Activated CD4-positive, alpha-beta T cell treated with anti-CD3 and anti-CD28 coated beads for 24 hours (primary cell): ENCODE measurements at places on chromosomes 11 and 22.
A peak's percentile ranks its signal among the peaks of the same experiment; 100 is the strongest.

DNA sequence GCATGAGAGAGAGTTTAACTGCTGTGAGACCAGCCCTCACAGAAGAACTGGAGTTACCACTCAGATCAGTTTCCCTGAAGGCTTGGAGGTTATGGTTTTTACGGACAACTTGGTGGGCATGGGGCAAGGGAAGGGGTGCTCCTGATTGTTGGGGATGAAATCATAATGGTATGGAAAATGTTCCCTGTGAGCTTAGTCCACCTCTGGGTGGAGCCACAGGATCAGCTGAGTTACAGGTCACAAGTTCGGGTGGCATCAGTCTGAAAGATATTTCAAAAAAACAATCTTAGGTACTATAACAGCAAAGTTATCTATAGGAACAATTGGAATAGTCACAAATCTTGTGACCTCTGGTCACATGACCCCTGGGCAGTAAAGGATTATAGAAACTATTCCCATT, 162.9 kb downstream of the DLG2 start:
- no peak for DNase-seq

DNA sequence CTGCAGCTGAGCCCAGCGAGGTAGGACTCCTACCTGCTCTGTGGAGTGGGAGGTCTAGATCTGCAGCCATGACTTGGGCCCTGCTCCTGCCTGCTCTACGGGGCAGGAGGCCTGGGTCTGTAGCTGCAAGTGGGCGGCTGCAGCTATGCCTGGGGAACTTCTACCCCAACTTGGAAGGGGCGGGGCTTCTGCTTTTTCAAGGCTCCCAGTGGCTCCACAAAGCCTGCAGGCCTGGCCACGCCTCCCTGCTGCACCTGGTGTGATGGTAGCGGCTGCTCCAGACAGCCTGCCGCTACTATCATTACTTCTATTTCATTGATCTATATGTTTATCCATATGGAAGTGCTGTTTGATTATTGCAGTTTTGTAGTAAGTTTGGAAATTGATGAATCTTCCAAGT, 121.2 kb downstream of the NELL1 start:
- DNase-seq, result no peak

GRCh38 chr11:78921509-78921908, 346.8 kb upstream of the NARS2 start:
- DNase-seq, result no peak

- DNase-seq, result no peak
These were observed 118.1 kb downstream of the BBOX1 start for GRCh38 chr11:27158456-27159334.

DNA sequence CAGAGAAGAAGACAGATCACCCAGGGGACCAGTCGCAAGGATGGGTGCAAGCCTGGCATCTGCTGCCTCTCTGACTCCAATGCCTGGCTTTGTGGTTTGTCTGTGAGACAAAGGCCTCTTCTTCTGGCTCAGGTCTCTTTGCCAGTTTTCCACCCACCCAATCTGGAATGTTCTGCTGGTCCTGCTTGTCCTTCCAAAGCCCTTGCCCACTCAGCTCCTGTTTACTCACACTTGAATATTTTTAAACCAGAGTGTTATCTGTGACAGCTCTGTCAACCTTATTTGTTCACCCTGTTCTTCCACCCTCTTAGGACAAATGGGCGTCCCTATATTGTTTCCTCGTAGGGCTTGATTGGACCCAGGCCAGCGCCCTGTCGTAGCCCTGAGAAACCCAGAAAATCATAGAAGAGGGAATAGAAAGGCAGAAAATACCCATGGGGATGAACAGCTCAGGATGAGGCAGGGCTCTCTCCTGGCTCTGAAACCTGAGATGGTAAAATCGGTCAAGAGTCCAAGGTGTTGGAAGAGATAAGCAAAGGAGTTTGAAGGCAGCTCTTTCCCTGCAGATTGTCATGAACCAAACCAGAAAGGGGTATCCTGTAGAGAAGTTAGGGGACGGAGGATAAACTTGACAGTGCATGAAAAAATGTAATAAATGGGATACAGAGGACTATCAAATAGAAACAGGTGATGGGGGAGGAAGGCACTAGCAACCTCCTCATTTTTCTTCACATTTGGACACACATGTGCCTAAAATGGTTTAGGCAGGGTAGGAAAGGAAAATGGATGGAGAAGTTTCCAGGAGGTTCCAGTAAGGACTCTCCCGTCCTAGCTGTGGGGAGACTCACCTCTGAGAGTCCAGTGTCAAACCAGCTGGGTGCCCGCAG, 651 bp downstream of the CRYAB start:
- no peak for DNase-seq

DNA sequence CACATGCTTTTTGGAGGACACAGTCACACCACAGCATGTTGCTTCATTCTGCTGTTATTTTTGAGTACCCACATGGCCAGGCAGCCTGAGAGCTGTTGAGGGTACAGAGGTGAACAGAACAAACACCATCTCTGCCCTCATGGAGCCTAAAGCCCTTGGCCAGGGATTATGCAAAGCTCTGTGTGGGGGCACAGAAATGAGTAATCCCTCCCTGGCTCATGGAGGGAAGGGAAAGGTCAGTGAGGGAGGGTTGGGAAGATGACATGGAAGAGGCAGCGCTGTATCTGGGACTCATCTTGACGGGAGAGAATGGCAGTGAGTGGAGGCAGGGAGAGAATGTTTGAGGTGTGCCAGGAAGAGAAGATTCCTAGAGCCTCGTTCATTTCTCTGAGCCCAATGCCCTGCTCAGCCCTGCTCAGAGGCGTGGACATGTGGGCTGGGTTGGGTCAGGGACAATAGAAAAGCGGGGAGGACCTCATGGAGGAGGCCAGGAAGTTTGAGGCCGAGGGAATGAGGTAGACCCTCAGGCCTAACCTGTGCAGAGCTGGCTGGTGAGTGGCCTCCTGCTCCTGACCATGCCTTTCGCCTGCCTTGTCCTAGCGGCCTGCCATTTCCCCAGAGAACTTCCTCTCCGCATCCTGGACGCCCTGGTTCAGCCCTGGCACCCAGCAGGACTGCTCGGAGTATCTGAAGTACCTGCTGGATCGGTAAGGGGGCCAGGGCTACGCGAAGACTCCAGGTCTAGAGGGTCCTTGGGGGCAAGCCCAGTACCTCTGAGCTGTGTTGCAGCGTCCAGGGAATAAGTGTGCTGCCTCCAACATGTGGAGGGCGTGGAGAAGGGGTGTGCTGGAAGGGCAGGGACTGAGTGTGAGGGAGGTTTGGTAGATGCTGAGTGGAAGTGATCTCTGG, 19.8 kb downstream of the USP35 start:
- no peak for DNase-seq

- DNase-seq, result no peak
These were observed 156.5 kb upstream of the SOX6 start for GRCh38 chr11:16512899-16513241.

GRCh38 chr22:46292732-46293131, 3.9 kb upstream of the GTSE1 start:
- no peak for DNase-seq

- DNase-seq, result no peak
These were observed 917 bp downstream of the RPS6KA4 start for GRCh38 chr11:64359712-64360445.

- DNase-seq, result no peak
These were observed 624 bp upstream of the DNAJB7 start for GRCh38 chr22:40862537-40862936.

GRCh38 chr22:32267011-32267410, 11.9 kb upstream of the SLC5A4 start:
- DNase-seq, result no peak

GRCh38 chr22:27195094-27195493, 537.7 kb downstream of the MIAT start:
- no peak for DNase-seq

GRCh38 chr11:1561955-1562354, 10.1 kb downstream of the DUSP8 start:
- DNase-seq, result no peak

- DNase-seq, result no peak
These were observed 34.4 kb downstream of the PRMT3 start for GRCh38 chr11:20421946-20422345.

DNA sequence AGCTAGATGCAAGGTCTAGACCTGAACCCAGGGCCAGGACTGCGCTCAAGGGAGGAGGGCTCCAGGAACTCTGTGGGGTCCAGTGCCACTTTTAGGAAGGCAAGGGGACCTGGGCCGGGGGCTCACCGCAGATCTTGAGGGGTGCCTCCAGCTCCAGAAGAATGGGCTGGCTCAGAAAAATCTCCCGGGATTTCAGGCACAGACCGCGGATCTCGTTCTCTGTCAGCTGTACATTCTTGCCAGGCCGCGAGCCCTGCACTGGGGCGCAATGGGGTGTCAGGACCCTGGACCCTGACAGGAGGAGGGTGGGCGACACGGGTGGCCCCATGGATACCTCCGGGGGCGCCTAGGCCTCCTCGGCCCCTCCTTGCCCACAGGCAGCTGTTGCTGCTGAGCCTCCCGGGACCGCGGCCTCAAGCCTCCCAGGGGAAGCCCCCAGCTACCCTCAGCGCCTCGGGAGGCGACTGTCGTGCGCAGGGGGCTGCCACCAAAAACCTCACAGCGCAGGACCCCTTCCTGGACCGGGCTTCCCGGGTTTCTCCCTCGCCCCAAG, 640 bp downstream of the PPP1CA start:
- DNase-seq, result no peak

DNA sequence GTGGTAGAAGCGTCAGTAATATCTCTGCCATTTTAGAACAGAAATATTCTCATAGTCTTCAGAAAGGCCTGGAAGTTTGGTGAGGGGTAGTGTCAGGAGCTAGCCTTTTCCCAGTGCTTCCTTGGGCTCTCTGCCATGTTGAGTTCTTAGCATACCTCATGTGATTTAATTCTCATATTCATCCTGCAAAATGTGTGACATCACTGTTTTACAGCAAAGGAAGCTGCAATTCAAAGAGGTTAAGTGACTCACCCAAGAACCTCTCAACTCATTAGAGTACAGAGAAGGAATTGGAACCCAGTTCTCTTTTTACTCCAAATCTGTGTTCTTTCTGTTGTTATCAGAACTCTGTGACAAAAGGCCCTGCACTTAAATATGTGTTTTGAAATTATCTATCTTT, 72.1 kb downstream of the RNF169 start:
- no peak for DNase-seq

GRCh38 chr11:90229791-90230190, 6.9 kb upstream of the CHORDC1 start:
- DNase-seq, result no peak

DNA sequence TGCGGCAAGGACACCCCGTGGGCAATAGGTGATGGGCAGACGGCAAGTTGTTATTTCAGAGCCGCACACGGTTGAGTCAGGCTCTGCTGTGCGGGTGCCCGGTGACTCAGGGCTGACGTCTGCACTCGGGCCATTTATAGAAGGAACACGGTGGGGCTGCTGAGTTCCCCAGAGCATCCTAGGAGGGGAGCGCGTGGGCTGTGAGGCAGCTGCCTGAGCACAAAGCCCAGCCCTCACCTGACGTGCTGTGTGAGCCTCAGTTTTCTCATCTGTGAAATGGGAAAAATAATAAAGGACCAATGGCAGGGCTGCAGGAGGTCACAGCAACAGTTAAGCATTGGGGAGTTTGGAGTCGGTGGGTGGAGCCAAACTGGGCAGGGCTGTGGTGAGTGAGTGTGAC, 11.3 kb upstream of the RHOD start:
- no peak for DNase-seq

DNA sequence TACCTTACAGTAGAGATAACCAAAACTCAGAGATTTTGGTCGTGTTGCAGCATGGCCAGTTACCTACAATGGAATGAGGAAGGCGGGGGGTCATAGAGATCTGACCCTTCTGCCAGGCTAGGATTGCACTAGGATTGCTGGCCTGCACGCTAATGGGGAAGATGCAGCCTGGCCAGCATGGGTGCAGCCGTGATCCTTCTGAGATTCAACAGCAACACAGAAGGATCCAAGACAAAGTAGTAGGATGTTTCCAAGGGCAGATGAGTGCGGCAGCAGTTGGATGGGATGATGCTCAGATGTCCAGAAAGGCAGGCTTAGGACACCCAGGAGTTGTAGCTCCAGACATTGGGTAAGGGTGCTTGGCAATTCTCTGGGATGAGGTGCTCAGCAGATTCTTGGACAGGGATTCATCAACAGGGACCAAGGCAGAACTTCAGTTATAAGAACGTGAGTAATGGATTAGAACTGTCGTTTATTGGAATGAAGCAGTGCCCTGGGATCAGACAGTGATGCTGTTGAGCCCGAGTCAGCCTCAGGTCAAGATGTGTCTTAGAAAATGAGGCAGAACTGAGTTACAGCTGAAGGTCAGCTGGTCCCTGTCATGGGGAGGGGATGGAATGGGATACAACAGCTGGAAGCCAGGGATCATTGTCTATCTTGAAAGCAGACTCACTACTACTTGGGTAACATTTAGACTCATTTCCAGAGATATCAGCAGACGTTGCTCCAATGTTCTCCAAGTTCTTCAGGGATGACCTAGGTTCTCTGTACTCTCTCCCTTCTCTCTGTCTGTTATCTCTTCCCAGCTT, 71.0 kb downstream of the PARVA start:
- no peak for DNase-seq

DNA sequence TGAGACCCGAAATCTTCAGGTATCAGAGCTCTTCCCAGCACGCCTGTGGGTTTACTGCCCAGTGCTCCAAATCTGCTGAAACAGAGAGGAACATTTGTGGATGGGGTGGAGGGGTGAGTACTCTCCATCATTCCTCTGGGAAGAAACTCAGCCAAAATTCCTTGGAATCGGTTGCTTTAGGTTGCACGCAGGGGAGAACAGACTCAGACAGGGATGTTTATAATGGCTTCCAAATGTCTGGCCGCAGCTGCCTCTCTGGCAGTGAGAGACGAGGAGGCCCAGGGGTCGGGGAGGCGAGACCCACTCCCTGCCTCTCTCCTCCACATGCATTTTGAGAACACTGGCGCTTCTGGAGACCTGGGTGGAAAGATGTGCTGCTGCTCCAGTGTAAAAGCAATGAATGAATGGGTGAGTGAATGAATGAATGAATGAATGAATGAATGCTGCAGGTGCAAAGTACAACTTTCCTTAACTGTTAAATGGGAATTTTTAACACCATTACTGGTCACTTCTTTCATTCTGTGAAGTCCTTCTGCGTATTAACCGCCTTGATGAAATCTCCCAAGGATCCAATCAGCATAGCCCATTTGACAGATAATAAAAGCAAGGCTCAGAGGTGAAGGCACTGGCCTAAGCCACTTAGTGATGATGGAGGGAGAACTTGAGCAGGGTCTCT, 437.4 kb downstream of the MIAT start:
- no peak for DNase-seq

GRCh38 chr11:17743026-17743807, 8.6 kb downstream of the KCNC1 start:
- no peak for DNase-seq

DNA sequence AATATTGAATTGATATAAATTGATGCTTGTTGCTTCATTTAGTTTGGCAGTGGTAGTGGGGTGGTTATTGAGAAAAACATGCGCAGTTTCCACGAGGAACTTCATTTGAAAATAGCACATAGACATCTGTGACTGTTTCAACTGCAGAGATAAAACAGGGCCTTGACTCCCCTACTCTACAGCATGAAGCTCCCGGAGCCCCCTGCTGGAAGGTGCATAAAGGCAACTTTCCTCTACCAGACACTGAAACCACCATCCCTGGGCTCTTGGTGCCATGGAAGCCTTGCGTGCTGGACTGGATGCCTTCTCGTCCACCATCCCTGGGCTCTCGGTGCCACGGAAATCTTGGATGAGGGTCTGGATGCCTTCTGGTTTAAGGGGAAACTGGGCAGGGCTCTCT, 195.9 kb downstream of the CSNK2A3 start:
- peak; percentile 21 for DNase-seq

GRCh38 chr11:46348566-46349401, 1.5 kb downstream of the DGKZ start:
- DNase-seq, result no peak
